CD4-positive, alpha-beta T cell treated with Interleukin-15 for 1 hour (primary cell): ENCODE measurements at places on chromosomes 2 and 18.

- DNase-seq, result no peak
These were observed 36.6 kb upstream of the MCFD2 start for GRCh38 chr2:46952171-46952570.

DNA sequence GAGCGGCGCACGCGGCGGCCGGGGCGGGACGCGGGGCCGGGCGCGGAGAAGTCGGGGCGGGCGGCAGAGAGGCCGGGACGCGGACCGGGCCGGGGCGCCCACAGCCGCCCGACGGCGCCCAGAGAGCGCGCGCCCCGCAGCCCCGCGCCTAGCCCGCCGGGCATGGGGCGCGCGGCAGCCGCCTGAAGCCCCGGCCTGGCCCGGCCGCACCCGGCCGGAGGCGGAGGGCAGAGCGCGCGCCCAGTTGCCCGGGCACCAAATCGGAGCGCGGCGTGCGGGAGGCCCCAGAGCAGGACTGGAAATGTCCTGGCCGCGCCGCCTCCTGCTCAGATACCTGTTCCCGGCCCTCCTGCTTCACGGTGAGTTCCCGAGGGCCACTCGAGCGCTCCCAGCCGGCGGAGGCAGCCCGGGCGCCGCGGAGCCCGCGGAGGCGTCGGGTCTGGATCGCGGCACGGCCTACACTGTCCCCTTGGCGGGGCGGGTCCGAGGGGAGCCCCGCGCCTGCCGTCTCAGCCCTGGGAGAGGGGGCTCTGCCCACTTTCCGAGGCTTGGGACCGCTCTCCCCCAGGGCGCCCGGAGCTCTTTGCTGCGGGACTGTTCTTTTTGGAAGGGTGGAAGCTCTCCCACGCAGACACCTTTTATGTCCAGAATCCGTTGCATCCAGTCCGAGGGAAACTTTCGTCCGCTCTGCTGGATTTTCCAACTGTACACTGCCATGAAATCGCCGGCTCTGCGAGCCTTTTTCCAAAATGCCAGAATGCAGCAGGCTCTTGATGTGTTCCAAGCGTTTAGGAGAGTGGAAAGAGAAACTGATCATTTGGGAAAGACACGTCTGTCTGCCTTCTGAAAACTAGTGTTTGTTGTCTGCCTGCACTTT lies 484 bp downstream of the APCDD1 start:
- no peak for DNase-seq

GRCh38 chr2:191629001-191629453 lies 48.9 kb upstream of the NABP1 start:
- no peak for DNase-seq

DNA sequence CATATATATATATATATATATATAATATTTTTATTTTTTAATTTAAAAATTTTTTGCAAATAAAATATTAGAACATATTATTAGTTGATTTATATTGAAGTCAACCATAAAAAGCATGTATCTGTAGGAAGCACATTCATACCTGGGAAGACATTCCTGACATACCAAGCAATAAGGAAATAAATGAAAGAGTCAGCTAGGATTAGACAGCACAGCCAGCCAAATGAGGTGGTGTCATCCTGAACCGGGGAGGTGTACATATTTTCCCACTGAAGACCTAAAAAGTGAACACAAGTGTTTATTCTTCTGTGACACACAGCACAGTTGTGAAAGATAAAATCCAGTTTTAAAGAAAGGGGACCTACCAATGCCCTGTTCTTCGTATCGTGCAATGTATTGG lies 149.2 kb downstream of the ABCA12 start:
- no peak for DNase-seq

- no peak for DNase-seq
These were observed 12.8 kb downstream of the TANK start for GRCh38 chr2:161172901-161173540.

- DNase-seq, result no peak
These were observed 24.1 kb upstream of the ANXA4 start for GRCh38 chr2:69717861-69718273.

GRCh38 chr2:174870787-174871186 lies 106.5 kb upstream of the CHRNA1 start:
- DNase-seq, result no peak

- no peak for DNase-seq
These were observed 12.7 kb downstream of the FAM110C start for GRCh38 chr2:33620-34019.

DNA sequence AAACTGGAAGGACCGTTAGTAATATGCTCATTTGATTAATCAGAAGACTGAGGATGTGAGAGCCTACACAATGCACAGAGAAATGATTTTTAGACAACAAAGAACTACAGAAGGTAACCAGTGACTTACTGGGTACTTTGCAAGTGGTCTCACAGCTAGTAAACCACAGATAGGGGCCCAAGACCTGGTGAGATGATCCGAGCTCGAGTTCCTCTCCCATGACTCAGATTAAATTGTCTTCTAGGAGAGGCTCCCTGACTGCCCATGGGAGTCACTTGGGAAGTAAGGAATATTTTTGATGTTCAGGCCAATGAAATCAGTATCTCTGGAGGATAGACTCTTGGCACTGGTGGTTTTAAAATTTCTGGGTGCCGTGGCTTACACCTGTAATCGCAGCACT lies 220.2 kb downstream of the CLIP4 start:
- DNase-seq, result no peak

DNA sequence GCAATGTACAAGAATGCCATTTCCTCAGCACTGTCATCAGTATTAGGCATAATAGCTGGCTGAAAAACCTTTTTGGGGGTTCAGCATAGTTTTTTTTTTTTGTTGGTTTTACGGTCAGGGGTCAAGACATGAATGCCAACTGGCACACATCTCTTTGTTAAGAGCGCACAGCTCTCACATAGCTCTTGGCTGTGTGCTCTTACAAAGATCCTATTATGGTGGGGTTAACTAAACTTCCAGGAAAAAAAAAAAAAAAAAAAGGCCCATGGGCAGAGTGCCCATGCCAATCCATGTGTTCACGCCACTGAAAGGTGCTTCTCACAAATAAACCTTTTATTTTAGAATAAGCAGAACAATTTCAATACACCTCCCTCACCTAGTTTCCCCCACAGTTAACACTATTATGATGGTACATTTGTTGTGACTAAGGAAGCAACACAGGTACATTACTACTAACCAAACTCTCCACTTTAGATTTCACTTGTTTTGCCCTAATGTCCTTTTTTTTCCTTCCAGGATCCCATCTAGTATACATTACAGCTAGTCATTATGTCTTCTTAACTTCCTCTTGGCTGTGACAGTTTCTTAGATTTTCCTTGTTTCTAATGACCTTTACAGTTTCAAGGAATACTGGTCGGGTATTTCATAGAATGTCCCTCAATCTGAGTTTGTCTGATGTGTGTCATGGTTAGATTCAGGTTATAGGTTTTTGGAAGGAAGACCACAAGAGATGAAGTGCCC lies 56.3 kb downstream of the C2orf74 start:
- no peak for DNase-seq

GRCh38 chr18:10927286-10927992 lies 221.9 kb downstream of the PIEZO2 start:
- DNase-seq, result no peak

DNA sequence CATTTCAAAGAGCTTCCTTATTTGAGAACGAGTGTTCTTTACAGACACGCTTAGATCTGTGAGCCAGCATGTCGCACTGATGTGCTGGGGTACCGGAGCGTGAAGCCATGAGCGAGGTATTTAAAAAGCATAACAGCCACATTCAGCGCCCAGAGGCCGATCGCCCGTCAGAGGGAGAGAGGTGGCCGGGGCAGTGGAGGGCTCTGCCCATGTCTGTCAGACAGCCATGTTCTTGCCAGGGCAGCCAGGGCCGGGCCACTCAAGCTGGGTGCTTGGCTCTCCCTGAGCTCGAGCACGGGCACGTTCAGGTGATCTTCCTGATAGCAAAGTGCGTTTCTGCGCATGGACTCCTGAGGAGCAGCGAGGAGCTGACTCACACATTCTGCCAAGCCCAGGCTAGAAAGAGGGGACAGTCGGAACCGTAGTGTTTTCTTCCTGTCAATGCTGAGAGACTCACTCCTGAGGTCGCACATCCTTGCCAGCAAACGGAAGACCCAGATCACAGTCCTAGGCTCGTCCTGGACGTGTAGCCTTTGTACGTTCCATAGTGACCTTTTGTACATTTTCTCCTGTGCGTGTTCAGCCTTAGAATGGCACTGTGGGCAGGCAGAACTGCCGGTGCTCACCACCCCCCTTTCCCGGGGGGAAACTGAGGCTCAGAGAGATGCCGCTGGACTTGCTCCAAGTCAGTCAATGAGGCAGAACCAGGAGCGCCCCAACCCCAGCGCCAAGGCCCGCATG lies 100.7 kb downstream of the NFATC1 start:
- DNase-seq, result no peak

- no peak for DNase-seq
These were observed 272.9 kb upstream of the FIGN start for GRCh38 chr2:164008752-164009151.

GRCh38 chr18:2396162-2396505 lies 175.2 kb downstream of the METTL4 start:
- DNase-seq, result no peak

DNA sequence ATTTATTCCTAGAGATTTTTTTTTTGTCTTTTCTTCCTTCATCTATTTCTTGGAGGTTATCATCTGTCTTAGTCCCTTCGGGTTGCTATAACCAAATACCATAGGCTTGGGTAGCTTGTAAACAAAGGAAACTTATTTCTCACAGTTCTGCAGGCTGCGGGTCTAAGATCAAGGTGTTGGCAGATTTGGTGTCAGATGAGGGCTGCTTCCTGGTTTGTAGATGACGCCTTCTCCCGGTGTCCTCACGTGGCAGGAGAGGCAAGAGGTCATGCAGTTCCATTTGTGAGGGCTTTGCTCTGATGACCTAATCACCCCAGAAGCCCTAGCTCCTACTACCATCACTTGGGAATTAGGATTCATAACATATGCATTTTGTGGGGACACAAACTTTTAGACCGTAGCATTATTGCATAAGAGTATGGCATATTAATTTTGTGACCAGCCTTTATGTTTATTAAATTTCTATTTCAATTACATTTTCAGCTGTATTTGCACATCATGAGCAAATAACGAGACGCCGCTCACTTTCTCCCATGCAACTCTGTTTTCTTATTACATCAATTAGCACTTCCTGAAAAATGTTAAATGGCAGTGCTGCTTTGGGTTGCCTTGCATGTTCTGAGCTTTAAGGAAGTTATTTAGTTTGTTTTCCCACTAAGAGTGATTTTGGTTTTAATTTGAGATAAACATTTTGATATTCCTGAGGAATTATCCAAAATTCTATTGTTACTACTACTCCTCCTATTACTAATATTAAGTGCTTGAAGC lies 246.4 kb upstream of the HDAC4 start:
- no peak for DNase-seq

- DNase-seq, result no peak
These were observed 135.3 kb downstream of the KLHL29 start for GRCh38 chr2:23520256-23520655.

- no peak for DNase-seq
These were observed 381.8 kb downstream of the MTX2 start for GRCh38 chr2:176650838-176651555.

DNA sequence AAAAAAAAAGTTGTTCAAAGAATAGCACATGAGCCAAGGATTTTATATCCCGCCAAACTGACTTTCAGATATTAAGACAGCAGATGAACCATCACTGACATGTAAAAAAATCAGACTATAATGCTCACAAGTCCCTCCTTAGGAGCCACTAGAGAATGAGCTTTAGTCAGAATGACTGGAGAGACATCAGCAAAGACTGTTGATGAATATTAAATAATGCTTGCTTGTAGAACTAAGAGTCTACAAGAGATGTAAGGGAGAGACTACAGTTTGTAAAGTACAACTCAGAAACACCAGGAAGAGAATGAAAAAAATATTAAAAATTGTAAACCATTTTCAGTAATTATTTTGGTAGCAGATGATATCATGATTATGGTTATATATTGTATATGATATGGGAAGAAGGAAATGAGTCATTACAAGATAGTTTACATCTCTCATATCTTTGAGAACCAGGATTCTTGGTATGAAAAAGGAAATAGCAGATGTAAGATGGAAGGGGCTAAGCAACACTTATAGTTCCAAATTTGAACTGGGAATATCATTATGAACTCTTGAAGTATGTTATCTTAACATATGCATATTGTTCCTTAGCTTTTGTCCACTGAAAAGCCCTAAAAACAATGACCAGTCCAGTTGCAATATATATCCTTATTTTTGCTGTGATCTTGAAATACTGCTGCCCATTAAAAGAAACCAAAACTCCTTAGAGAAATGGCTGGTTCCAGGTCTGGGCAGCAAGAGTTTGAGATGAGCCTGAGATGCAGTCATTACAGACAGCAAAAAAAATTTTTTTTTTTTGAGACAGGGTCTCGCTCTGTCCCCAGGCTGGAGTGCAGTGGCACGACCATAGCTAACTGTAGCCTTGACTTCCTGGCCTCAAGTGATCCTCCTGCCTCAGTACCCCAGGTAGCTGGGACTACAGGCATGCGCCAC lies 55.7 kb downstream of the PTPN2 start:
- no peak for DNase-seq
